ENCODE measurements at places on chromosomes 3 and 15. TPM values are rescaled to one million over a fixed set of nuclear protein-coding genes. Genes with fewer than 3 reads are reported as not detected.

The FGF12 gene
- 39.9 TPM for total RNA-seq

The PLA2G4E gene
- not detected for total RNA-seq

GRCh38 chr15:85094685-85095084, 113.0 kb downstream of the PDE8A start:
- DNase-seq: no peak

The KLHL6 gene
- 1.3 TPM for total RNA-seq

The ABTB1 gene
- 4.9 TPM for total RNA-seq

GRCh38 chr3:183975981-183976662, 41.6 kb downstream of the ABCC5 start:
- no peak for DNase-seq

The CPEB1 gene
- total RNA-seq: 4.4 TPM

DNA sequence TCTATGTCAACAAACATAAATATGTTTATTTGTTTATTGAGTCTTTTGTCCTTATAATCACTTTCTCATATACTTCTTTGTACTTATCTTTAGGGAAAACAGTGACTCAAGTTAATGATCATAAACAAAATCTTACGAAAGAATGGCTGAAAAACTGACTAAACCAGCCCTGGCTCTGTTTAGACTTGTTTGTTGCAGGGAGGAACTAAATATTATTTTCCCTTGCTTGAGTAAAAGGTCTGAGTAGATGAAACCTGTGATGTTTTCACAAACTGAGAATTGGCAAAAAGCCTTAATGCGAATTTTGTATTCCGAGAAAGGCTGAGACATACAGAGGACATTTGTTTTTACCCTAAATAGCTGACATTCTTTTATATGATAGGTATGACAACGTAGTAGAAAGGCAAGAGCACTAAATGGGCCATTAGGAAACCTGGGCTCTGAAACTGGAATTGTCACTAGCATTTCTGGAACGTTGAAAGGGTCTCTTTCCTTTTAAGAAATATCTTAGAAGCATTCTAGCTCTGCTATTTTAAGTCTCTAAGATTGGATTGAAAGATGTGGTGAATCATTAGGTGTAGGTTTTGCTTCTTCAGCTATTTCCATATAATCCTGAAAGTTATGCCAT, 18.2 kb upstream of the CLDN16 start:
- DNase-seq: no peak

DNA sequence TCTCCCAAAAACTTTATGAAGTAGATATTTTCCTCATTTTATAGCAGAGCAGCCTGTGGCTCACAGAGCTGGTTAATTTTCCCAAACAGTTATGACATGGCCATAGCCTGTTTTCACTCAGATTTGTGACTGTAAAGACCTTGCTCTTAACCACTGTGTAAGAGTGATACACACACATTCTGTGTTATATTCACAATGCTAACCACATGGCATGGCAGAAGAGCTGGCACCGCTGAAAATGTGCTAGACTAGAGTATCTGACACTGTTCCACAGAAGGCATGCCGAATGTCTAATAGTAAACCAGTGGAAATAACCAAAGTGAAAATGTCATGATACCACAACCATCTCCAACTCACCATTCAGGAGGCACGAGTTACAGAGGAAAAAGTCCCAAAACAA, 71.8 kb downstream of the PEX5L start:
- no peak for DNase-seq

- no peak for DNase-seq
These were observed 57.6 kb downstream of the TMEM44 start for GRCh38 chr3:194575484-194576210.

DNA sequence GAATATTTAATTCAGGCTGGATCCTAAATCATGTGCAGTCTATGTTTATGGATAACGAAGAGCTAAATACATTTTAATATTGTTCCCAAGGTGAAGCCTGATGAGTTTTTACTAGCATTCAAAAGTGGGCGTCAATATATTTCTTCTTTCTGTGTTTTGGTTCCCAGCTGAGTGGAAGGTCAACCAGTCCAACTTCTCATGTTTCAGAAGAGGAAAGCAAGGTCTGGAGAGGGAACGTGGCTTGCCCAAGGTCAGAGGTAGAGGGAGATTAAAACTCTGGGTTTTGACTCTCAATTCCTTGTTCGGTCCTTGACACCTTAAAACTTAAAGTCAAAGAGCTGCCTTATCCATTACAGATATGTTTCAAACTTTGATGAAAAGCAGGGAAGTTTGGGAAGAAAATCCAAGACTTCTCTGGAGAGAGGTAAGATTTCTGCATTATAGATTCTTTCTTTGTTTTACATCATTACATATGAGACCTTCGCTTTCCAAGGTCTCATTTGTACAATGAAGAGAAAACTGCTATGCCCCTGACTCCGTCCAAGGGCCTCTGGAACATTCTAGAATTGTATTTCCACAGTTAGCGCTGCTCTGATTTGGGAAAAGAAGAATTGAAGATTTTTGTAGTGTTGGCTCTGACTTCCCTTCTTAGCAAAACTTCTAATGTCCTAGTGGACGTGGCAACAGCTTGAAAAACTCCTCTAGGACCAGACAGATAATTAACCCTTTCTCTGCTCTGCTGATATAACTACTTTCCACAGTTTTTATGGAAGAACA, 57.7 kb upstream of the HES1 start:
- no peak for DNase-seq

DNA sequence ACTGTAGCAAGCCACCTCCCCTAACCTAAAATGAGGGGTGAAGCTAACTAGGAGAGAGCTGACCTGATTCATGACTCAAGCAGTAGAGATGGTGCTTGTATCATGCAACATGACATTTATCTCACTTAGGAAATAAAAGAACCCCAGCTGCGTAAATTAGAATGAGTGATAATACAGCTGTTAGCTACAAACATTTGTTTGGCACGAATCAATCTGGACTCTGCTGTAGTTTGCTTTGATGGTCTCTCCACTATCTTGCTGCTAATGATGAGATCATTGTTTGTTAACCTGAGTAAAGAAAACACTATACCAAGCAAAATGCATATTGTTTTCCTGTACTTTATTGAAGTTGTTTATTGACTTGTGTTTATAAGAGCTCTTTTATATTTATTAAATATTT, 92.6 kb downstream of the ALDH1A2 start:
- DNase-seq: no peak

The LCTL gene
- not detected for total RNA-seq

GRCh38 chr3:9399746-9400145, 2.3 kb downstream of the SETD5 start:
- DNase-seq: peak; percentile 28

DNA sequence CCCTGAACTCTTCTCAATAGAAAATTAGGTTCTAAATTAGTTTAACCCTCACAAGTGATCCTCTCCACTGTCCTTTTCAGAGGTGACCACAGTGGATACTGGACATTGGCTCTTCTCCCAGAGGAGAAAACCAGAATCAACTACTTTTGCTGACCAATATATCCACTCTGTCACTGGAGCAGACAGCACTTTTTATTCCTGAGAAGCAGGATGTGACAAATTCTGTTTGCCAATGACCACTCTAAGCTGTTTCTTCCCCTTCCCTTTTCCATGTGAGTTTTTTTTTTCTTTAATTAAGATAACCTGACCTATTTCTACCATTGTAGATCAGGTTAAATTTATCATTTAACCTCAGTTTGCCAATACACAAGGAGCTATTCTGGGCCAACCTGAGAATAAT, 79.7 kb upstream of the ZNF280D start:
- no peak for DNase-seq

DNA sequence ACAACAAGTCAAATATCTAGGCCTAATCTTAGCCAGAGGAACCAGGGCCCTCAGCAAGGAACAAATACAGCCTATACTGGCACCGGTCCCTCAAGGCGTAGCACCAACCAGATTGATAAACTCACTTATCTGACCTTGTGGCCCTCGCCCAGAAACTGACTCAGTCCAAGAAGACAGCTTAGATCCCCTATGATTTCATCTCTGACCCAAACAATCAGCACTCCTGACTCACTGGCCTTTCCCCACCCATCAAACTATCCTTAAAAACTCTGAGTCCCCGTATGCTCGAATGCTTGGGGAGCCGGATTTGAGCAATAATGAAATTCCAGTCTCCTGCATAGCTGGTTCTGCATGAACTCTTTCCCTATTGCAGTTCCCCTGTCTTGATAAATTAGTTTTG, 1.6 kb upstream of the SORD start:
- DNase-seq: no peak

The INSYN1 gene
- total RNA-seq: 22.9 TPM

The C3orf22 gene
- 0.18 TPM for total RNA-seq

DNA sequence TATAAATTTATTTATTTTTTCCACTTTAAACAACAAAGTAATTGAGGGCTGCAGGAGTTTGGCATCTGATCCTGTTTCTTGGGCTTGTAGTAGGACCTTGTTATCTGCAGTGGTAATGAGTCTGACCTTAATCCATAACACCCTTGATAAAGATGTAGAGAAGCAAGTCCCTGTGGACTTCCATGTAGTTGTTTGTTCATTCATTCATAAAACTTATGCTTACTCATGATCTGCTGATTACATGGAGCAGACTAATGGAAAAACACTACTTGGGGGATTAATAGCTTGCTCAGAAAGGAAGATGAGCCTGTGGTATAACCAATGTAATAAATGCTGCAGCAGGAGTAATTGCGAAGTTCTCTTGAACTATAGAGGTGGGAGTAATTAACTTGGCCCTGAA, 271.5 kb upstream of the TBL1XR1 start:
- DNase-seq: no peak

- no peak for DNase-seq
These were observed 109.6 kb upstream of the PTX3 start for GRCh38 chr3:157327018-157327417.

GRCh38 chr3:14216257-14217048, 37.8 kb downstream of the LSM3 start:
- DNase-seq: peak; percentile 87

The LSG1 gene
- total RNA-seq: 30.7 TPM

DNA sequence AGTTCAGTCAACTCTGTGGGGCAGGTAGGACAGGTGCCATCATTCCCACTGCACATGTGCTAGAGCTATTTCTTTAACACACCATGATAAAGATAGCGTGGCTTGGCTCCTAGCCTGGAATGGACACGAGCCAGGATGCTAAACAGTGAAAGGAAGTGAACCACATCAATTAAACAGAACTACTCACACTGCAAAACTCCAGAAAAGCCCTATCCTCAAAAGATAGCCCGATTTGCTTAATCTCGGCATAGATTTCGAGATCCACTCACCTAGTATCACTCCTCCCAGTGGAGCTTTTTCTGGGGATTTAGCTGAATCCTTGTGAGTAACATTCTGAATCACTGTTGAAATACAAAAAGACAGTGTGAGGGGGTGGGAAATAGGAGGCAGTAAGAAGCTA, 118.0 kb downstream of the ABI3BP start:
- no peak for DNase-seq

The LPP gene
- total RNA-seq: 26.9 TPM

The CGNL1 gene
- 4.9 TPM for total RNA-seq

GRCh38 chr15:69467636-69468035, 15.0 kb downstream of the RPLP1 start:
- DNase-seq: no peak

- no peak for DNase-seq
These were observed 435.2 kb downstream of the MCTP2 start for GRCh38 chr15:94666553-94666952.

DNA sequence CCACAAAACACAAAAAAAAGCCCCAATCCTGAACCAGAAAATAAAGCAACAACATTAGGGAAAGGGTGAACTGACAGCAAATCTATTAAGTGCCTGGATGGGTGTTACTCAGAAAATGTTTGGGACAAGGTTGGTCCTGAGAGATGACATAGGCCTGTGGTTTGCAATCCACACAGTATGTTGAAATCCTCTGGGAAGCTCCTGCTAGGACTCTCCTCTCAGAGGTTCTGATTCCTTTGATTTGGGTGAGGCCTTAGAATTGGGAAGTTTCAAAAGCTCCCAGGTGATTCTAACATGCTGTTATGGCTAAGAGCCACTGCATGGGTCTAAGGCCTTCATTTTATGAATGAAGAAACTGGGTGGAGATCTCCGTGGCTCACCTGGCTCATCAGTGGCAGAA, 18.4 kb downstream of the CLDN1 start:
- no peak for DNase-seq

DNA sequence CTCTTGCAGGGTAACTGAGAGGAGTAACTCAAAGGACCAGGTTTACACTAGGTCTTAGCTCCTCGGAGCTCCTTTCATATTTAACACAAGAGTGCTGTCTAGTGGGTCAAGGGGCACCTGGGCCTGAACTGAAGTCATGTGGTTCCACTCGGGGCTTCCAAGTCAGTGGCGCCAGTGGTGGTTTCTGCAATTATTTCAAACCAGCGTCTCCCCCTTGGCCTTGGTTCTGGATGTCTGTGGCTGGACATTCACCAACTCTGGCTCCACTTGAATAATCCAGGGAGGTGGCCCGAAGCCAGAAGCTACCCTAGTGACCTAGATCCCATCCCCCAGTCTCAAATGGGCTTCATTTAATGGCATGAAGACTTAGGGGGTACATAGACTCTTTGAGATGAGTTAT, 144.3 kb upstream of the ADAMTS9 start:
- DNase-seq: no peak

DNA sequence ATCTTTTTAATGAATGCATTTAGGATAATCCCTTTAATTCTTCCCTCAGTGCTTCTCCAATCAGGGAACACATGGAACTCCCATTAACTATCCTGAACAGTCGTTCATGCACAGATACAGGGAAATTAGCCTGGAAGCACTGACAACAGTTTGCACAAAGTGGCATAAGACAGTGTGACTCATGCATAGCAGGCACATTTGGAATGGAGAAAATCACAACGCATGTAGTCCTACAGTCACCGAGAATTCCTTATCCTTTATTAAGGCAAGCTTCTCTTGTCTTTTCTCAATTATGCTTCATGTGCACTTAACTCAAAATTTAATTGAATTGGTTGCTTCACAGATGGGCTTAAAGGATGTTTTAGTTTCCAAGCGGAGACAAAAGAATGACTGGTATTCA, 155.0 kb upstream of the CRBN start:
- no peak for DNase-seq

DNA sequence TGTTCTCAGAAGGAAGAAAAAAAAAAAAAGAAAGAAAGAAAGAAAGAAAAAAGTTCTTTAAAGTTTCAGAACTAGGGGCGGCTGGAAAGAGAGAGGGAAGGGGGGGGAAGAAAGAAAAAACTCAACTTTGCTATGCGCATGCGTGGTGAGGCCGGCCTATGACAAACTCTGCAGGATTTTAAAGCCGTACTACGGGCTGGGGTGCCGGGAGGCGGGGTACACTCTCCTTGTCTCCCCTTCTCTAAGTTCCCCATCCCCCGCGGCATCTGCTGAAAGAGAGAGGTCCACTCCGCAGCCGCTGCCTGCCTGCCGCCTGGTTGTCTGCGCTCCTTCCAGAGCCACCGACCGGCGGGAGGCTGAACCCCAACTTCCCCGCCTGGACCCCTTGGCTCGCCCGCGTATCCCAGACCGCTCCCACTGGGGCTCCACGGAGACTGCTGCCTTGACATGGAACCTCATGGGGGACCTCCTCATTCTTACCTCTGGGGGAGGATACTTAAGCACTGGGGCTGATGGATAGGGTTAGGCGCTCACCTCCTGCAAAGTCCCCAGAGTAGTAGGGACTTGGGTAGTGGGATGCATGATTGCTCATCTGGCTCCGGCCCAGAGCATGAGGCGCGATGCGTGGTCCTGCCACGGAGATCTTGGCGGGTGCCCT, 1.4 kb upstream of the WNT5A start:
- DNase-seq: peak; percentile 59
